BJ (cell line): ENCODE measurements at places on chromosomes 1 and 21. TPM values are rescaled to one million over a fixed set of nuclear protein-coding genes. Genes with fewer than 3 reads are reported as not detected.

Gene RGSL1
- polyA plus RNA-seq, result not detected in 2 replicates

GRCh38 chr1:2388004-2388913 lies 3.1 kb downstream of the MORN1 start:
- DNase-seq, result no peak

- DNase-seq, result no peak
These were observed 12.0 kb downstream of the AKT3 start for GRCh38 chr1:243837907-243838535.

- peak; percentile 67 for DNase-seq
These were observed 1.5 kb upstream of the PTP4A2 start for GRCh38 chr1:31939484-31940329.

DNA sequence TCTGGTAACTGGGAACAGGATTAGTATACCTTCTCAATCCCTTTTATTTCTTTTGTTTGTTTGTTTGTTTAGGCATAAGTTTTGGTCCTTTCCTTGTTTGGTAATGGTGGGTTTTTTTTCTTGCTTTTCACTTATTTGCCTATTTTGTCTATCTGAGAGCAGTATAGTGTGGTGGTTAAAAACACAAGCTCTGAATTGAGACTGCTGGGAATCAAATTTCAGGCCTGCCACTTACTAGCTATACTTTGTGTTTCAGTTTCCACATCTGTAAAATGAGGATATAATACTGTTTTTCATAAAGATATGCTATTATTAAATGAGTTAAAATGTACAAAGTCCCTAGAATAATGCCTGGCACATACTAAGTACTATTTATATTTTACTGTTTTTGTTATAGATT lies 81.6 kb upstream of the IVNS1ABP start:
- no peak for DNase-seq

DNA sequence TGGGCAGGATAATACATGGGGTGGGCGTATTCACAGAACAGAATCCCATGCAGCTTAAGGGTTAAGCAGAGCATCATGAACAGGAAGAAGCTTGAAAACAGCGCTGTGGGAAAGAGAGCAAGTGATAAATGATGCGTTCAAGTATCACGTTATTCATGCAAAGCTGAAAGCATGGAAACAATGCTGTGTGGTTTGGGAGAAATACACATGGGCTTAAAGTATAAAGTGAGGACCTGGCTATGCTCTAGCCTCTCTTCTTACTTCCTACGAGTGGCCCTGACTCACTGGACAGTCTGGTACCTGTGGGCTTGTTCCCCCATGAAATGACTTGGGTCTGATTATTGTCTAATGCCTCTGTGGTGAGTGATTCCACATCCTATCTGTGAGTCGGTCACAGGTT lies 25.7 kb downstream of the TMPRSS2 start:
- DNase-seq, result no peak

Gene AMY1B
- polyA plus RNA-seq, result not detected in 2 replicates

DNA sequence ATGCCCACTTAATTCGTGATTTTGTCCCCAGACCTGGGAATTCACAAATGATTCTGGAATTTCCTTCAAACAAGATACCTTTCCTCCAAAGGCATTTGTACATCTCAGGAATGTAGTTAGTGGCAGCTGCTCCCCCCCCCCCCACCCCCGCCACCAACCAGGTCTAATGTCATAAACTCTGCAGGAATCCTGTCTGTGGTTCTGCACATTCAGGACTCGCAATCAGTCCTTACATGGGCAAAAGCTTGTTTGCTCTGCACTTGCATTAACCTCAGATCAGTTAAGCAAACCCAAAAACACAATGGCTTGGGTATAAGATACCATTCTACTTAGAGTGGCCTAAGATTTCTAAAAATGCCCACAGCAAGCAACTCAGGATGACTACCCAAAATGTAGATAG lies 143.8 kb downstream of the TGFB2 start:
- DNase-seq, result no peak

Gene STYXL2
- polyA plus RNA-seq, result not detected in 2 replicates

- DNase-seq, result no peak
These were observed 100.2 kb downstream of the SPATA46 start for GRCh38 chr1:162276493-162276892.

- DNase-seq, result no peak
These were observed 352.4 kb downstream of the LTN1 start for GRCh38 chr21:28640326-28640725.

Gene RGS1
- not detected in 2 replicates for polyA plus RNA-seq

Gene SLC6A9
- polyA plus RNA-seq, result 29.2 and 53.9 TPM in 2 replicates

Gene PEAR1
- 25.0 and 50.4 TPM in 2 replicates for polyA plus RNA-seq

DNA sequence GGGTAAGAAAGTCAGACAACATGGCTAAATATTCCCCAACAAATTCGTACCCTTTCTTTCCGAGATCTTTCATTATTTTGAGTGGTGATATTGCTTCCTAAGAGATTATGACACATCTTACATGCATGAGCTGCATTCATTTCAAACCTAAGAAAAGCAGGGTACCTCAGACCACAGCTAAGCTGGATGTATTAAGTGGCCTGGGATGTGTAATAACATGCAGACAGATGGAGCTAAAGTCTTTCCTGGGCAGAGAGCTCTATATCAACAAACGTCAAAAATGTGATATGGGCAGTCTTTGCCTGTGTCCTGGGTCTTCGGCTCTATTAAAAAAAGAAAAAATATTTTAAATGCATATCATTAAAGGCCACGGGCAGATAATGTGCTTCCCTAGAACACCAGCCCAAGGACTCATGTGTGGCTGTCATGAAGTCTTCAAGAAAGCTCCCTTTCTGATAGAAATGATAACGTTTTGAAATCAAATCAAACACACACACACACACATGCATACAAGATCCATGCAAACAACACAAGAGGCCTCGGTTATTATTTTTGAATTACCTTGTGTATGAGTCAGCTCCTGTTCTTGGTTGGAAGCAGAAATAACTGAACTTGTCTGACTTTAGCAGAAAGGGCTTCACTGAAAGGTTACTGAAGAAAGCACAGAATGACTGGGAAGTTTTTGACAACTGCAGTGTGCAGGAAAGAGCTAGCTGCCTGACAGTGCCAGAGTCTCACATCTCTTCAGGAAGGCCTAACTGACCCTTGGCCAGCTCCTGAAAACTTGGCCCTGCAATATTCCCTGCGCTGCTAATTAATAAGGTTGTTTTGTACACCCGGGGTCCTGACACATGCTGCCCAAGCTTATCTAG lies 231.2 kb downstream of the DSCAM start:
- no peak for DNase-seq

DNA sequence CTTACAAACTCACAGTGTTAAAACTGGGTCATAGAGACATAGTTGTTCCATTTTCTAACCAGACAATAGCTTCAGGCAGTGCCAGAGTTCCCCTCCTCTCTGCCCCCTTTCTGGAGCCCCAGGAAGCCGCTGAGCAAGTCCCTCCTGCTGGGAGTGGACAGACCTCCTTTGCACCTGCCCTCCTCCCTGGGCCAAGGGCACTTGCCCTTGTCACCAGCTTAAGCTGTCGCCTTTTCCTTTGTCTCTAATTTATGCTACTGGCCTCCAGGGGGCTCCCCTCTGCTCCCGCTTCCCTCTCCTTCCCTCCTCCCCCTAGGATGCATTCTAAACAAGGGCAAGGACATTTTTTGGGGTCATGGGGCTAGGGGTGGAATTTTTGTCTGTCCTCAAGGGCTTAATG lies 182.4 kb downstream of the MIS18A start:
- DNase-seq, result no peak

Gene CNR2
- not detected in 2 replicates for polyA plus RNA-seq

- no peak for DNase-seq
These were observed 95.0 kb downstream of the VWA5B1 start for GRCh38 chr1:20385630-20386029.

DNA sequence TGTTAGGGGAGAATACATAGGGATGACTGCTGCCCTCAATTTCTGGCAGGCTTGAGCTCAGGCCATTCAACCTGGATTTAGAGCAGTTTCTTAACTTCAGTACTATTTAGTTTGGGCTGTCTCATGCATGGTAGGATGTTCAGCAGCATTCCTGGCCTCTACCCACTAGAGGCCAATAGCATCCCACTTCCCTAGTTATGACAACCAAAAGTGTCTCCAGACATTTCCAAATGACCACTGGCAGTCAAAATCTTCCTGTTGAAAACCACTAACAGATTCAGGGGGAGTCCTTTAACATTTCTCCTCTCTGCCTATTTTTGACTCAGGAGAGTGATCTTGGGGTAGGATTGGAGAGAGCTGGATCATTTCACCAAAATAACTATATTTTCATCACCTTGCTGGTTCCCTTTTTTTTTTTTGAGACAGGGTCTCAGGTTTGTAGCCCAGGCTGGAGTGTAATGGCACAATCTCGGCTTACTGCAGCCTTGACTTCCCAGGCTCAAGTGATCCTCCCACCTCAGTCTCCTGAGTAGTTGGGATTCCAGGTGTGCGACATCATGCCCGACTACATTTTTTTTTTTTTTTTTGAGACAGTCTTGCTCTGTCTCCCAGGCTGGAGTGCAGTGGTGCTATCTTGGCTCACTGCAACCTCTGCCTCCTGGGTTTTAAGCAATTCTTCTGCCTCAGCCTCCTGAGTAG lies 8.7 kb downstream of the GNAT2 start:
- DNase-seq, result no peak

GRCh38 chr1:155645034-155645598 lies 35.1 kb downstream of the MSTO1 start:
- DNase-seq, result no peak

DNA sequence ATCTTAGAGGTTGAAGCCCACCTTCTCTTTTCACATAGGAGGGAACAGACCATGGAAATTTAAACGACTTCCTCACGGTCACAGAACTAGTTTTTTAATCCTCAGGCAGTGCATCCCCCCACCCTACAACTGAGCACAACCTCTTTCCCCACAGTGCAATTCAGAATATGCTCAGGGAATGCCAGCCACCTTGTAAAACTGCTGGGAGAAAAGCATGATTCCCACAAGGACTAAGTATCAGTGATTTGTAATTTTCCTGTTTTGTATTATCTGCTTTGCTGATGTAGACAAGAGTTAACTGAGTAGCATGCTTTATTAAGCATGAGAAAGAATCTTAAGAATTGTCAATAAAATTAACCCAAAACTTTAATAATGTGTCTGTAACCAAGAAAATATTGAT lies 23.8 kb downstream of the TMEM50A start:
- DNase-seq, result peak; percentile 68

DNA sequence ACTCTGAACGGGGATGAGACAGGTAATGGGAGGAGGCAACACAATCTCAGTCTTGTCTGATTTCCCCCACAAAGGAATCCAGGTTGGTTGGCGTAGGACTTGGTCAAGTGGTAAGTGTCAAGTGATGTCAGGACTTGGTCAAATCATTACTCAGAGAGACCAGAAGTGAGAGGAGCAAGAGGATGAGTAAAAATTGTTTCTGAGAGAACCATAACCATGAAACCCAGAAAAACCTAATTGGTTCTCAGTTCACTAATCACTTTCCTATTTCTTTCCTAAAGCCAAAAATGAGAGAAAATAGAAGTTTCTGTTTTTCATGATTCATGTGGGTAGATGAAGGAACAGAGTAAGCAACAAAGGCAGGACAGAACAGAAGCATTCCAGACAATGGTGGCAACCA lies 5.0 kb downstream of the PHC2 start:
- no peak for DNase-seq

DNA sequence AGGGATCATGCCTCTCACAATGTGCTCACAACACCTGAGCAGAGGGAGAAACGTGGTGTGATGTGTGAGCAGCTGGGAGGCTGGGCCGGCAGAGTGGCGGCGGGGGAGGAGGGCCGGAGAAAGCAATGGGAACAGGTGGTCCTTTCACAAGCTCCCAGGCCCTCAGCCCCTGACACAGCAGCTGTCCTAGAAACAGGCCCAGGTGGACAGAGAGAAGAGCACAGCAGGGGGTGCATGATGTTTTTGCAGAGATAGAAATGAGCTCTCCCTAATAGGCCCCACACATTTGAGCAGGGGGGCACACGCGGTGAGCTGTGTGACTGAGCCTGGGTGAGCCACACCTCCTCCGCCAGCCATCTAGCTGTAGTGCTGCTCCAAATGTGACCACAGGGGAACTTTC lies 7.6 kb upstream of the RGS16 start:
- no peak for DNase-seq

GRCh38 chr1:175763797-175764196 lies 20.4 kb upstream of the TNR start:
- DNase-seq, result no peak

DNA sequence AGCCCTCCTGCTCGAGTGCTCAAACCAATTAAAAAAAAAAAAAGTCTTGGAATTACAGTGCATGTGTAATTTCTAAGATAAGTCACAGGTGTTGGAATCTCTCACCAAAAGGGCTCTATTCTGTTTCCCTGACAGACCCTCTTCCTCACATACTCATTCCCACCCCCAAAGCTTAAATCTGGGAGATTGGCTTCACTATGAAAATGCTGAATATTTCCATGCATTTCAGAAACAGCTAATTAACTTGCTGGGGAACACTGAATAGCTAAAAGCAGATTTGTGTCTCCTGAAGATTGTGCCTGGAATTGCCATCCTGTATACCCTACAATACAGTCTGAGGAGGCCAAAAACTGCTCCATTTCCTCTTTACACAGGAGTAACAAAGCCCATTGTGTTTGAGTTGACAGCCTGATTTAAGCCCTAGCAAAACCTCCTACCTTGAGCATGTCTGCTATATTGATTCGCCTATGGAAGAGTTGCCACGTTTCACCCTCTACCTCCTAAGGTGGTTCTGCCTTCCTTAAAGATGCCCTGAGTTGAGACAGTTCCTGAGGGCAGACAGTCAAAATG lies 1.4 kb upstream of the PIK3R3 start:
- no peak for DNase-seq

DNA sequence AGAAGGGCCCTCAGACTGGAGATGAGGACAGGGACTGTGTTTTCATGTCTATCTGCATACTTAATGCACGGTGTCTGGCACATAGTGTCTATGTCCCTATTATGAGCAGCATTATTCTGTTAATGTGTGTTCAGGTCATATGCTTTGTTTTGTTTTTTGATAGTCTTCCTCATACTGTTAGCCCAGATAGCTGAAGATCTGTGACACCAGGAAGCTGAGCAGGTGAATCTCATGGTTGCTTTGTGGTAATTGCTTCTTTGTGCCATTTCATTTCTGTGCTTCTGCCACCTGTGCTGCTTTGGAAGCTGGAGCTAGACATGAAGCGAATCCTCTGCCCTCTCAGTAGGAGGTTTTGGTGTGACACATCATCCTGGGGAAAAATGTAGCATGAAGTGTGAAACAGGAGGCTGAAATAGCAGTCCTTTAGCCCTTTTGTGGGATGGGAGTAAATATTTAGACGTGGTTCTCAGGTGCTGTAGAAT lies 15.8 kb downstream of the SMAP2 start:
- no peak for DNase-seq

Gene GSTM1
- polyA plus RNA-seq, result 0.47 and 1.0 TPM in 2 replicates

Gene OR2G3
- polyA plus RNA-seq, result not detected in 2 replicates

DNA sequence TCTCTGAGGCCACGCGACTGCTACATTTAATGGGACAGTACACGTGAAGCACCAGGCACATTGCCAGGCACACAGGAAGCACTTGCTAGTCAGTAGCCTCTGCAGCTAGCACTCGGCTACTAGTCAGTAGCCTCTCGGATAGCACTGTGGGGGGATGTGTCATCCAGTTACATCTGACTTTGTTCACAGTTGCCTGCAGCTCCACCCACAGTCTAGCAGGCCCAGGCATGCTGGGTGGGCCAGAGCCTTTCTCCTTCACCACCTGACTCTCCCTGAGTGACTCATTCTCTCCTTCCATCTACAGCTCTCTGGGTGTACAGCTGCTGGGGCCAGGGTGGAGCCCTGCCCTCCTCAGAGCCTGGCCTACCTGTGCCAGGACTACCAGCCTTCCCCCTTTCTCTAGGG lies 51.5 kb downstream of the PTPRF start:
- DNase-seq, result peak; percentile 81
